MCF 10A (cell line): ENCODE measurements at places on chromosomes 7 and 10. TPM values are rescaled to one million over a fixed set of nuclear protein-coding genes. Genes with fewer than 3 reads are reported as not detected.
A peak's percentile ranks its signal among the peaks of the same experiment; 100 is the strongest.

The FAM25G gene
- total RNA-seq: not detected in 2 replicates

- DNase-seq: no peak
- H3K4me3 ChIP-seq: no peak overlapping the region
- no peaks in the 10 kb centered on the region for H3K36me3 ChIP-seq
- H3K27ac ChIP-seq: no peak overlapping the region
- H3K27me3 ChIP-seq: no peaks in the 10 kb centered on the region
- peaks cover 8% of the 10 kb centered on the region for H3K4me1 ChIP-seq
Observed at GRCh38 chr10:76397181-76398042, 966.0 kb downstream of the LRMDA start.

GRCh38 chr7:4878336-4879335, 4.9 kb downstream of the RADIL start:
- no peak overlapping the region for H3K4me3 ChIP-seq
- DNase-seq: no peak
- H3K27me3 ChIP-seq: peaks cover 13% of the 10 kb centered on the region

DNA sequence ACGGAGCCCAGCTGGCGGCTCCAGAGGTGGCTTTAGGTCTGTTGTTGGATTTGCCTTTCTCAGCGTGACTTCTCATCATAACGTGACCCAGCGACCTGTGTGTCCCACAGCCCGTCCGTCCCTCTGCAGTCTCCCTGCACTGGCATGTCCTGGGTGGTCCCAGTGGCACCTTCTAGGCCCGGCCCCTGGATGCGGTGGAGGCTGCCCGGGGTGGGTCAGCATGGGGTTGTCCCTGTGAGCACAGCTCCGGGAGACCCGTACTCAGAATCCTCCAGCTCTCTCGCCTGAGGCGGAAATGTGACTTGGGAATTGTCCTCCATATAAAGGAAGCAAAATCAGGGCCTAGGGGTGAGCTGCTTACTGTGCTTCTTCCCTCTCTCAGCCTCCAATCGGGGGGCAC, 25.6 kb upstream of the AP5Z1 start:
- H3K27ac ChIP-seq: no peak overlapping the region
- H3K27me3 ChIP-seq: no peaks in the 10 kb centered on the region
- DNase-seq: no peak

DNA sequence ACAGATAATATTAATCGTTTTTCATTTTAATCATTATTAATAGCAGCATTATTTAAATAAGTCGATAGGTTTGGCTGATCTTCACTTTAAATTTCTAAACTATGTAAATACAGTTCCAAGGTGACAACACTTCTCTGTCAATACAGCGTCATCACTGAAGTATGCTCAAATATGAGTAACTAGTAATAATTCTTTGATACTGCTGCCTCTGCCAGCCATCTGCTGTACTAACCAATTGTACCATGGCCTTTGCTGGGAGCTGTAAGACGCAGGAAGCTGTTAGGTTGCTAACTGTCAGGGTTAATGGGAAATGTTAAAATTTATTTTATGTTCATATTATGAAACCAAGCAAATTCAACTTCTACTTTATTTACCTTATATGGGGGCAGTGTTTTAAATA, 1650.5 kb upstream of the LRRTM3 start:
- DNase-seq: no peak
- H3K36me3 ChIP-seq: no peaks in the 10 kb centered on the region
- no peaks in the 10 kb centered on the region for H3K27me3 ChIP-seq

The NCF1 gene
- total RNA-seq: not detected in 2 replicates

DNA sequence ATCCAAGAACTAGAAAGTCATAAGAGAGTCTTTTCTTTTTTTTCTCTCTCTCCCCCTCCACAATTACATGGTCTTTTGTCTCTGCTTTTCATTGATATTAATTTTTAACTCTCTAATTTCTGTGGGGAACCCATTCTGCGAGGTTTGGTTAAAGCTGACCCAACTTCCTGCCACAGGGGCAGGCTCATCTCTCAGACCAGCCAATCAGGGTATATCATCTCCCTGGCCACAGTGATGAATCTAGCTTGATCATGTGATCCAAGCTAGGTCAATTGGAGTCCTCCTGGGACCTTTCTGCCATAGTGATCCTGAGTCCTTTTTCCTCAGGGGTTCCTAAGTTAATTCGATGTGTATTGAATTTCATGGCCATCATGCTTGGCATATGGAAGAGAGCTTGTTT, 38.0 kb upstream of the TRUB1 start:
- H3K27ac ChIP-seq: no peak overlapping the region
- no peaks in the 10 kb centered on the region for H3K27me3 ChIP-seq
- DNase-seq: no peak
- H3K4me1 ChIP-seq: peaks cover 12% of the 10 kb centered on the region

DNA sequence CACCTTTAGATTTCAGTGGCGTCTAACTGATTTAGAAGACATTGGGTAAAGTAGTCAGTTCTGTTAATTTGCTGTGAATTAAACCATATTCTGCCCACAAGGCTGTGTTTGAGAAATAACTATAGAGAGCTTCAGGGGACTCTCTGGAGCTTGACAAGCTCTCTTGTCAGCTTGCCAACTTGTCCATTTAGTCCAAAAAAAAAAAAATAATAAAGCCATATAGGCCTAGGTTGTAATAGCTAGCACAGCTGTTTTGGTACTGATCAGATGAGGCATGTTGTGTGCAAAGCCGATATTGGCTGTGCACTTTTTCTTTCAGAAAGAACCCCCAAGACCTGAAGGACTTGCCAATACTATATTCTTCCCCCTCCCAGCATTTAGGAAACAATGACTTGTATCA, 20.2 kb upstream of the ZNF282 start:
- no peak overlapping the region for H3K27ac ChIP-seq
- DNase-seq: no peak
- H3K4me3 ChIP-seq: no peak overlapping the region
- peaks cover 44% of the 10 kb centered on the region for H3K36me3 ChIP-seq
- H3K27me3 ChIP-seq: no peaks in the 10 kb centered on the region

DNA sequence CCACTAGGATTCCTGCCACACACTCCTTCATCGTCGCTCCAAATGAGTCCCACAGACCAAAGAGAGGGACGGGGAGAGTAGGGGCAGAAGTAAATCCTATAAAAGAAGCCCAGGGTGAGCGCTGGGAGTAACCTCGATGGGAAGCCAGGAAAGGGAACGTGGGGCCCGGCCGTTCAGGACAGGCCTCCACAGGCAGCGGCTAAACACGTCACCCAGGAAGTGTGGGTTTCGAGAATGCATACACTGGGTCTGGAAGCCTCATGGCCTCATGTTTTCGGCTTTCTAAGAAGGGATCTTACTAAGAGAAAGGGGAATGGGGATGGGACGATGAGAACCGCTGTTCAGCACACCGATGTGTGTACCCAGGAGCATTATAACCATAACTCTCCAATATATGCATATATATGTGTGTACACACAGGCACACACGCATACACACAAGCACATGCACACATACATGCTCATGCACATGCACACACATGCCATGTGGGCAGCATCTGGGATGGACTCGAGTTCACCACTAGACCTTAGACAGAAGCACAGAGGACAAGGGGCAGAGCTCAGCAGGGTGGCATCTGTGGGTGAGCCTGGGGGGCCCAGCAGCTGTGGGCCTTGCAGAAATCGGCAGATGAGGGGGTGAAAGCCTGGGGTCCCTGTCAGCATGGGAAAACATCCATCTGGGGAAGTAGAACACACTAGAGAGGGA, 14.8 kb upstream of the CNPY1 start:
- H3K4me3 ChIP-seq: no peak overlapping the region
- DNase-seq: no peak
- no peaks in the 10 kb centered on the region for H3K27me3 ChIP-seq
- H3K4me1 ChIP-seq: no peaks in the 10 kb centered on the region

The ADD3 gene
- 11.2 and 14.5 TPM in 2 replicates for total RNA-seq

The IKZF1 gene
- total RNA-seq: not detected in 2 replicates

The BEND7 gene
- total RNA-seq: 12.4 and 17.2 TPM in 2 replicates

GRCh38 chr7:17037356-17037755, 155.6 kb upstream of the AGR3 start:
- DNase-seq: no peak
- H3K27me3 ChIP-seq: no peaks in the 10 kb centered on the region
- no peak overlapping the region for H3K4me3 ChIP-seq
- no peaks in the 10 kb centered on the region for H3K36me3 ChIP-seq

- no peak overlapping the region for H3K4me3 ChIP-seq
- no peak for DNase-seq
- peaks cover 37% of the 10 kb centered on the region for H3K27me3 ChIP-seq
- no peaks in the 10 kb centered on the region for H3K36me3 ChIP-seq
Observed at GRCh38 chr7:146654048-146654447, 537.4 kb downstream of the CNTNAP2 start.

DNA sequence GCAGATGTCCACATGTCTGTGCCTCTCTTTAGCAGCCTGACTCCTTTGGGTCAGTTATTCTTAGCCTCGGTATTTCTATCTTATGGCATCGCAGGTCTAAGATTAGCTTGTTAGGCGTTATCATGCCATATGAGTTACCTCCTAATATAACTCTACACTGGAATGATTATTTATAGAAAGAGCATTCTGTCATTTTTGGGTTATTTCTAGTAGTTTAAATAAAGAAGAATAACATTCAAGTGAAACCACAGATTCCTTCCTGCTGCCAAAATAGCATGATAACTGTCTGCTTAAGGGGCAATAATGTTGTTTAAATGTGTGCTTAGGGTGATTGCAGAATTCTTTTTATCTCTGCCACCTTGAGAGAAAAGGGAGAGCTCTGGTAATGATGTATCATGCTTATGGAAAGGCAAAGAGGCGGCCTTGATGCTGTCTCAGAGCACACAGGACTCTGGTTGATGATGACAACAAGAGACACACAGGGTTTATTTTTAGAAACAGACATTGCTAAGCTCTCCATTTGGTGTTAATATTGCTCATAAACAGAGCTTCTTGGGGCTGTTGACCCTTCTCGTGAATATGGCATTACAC, 10.4 kb downstream of the HDAC9 start:
- no peak overlapping the region for H3K4me3 ChIP-seq
- H3K27me3 ChIP-seq: no peaks in the 10 kb centered on the region
- no peaks in the 10 kb centered on the region for H3K36me3 ChIP-seq
- no peak overlapping the region for H3K27ac ChIP-seq
- DNase-seq: no peak

DNA sequence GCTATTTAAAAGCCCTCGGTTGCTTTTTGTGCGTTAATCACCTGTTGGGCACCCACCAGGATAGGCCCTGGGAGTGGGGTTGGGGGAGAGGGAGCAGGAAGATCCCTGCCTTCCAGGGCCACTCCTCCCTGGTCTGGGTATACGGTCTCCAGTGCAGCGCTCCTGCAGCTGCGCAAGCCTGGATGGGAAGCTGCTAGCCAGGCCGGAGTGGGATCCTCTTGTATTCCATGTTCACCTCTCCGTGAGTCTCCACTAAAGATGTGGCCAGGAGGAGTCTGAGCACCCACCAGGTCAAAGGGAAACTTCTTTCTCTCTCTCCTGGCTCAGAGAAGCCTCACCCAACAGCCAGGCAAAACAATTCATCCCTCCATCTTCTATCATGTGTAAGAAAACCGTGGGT, 78.8 kb upstream of the ANLN start:
- H3K27ac ChIP-seq: no peak overlapping the region
- no peak overlapping the region for H3K4me3 ChIP-seq
- no peaks in the 10 kb centered on the region for H3K27me3 ChIP-seq
- H3K4me1 ChIP-seq: peaks cover 11% of the 10 kb centered on the region

DNA sequence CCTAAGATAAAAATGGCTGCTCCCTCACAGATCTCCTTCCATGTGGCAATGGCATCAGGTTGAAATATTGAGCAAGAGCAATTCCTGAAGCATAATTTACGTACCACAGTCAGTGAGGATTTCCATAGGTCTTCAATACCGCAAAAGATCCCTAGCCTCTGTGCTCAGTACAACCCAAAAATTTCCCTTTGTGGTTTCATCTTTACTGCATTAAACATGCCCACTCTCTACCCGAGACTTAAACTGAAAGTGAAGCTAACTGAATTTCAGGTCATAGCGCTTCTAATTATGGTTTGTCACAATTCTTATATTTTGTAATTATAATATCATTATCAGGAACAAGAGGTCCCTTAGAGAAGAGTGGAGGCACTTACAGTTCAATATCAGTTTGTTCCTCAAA, 1071.1 kb downstream of the XPNPEP1 start:
- no peaks in the 10 kb centered on the region for H3K36me3 ChIP-seq
- H3K4me1 ChIP-seq: no peaks in the 10 kb centered on the region
- H3K4me3 ChIP-seq: no peak overlapping the region
- H3K27me3 ChIP-seq: no peaks in the 10 kb centered on the region

DNA sequence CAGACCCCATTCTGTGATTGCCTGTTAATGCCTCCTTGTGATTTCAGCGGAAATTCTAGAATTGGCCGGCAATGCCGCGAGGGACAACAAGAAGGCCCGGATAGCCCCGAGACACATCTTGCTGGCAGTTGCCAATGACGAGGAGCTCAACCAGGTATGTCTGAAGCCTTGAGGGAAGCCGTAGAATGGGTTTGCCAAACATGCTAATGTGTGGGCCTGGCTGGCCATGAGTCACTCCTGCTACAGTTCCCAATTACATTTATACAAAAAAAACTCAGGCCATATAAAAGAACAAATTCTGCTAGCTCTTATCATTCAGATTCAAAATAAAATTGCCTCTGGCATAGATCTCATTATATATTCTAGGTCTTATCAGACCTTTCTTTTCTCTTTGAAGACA, 37.4 kb downstream of the MACROH2A2 start:
- no peaks in the 10 kb centered on the region for H3K4me1 ChIP-seq
- H3K27ac ChIP-seq: no peak overlapping the region
- no peak overlapping the region for H3K4me3 ChIP-seq
- peaks cover 33% of the 10 kb centered on the region for H3K36me3 ChIP-seq
- H3K27me3 ChIP-seq: no peaks in the 10 kb centered on the region

DNA sequence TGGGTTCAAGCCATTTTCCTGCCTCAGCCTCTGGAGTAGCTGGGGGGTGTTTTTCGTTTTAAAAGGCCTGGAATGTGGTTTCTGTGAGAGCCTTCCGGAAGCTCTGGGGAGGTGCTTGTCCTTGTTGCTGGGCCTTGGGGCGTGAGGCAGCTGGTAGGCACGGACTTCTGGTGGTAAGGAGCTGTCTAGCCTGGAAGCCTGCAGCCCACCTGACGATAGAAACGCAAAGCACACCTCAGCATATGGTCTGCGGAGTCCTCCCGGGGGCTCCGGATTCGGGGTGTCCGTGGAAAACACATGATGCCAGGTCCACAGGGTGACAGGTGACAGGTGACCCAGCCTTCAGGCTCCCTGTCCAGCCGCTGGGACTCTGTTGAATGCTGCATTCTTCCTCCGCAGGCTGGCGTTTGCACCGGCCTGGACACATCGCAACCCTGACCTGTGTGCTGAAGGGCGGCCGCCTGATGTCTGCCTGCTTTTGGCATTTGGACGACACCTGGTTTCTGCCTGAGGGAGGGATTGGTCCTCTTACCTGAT, 37.3 kb downstream of the INPP5A start:
- peaks cover 6% of the 10 kb centered on the region for H3K4me1 ChIP-seq
- no peak overlapping the region for H3K27ac ChIP-seq
- peaks cover 7% of the 10 kb centered on the region for H3K36me3 ChIP-seq

- H3K36me3 ChIP-seq: no peaks in the 10 kb centered on the region
- no peak overlapping the region for H3K27ac ChIP-seq
- no peak overlapping the region for H3K4me3 ChIP-seq
- H3K27me3 ChIP-seq: peaks cover 85% of the 10 kb centered on the region
- no peak for DNase-seq
Observed at GRCh38 chr7:88758381-88759229, 895 bp upstream of the ZNF804B start.

- H3K4me1 ChIP-seq: peaks cover 10% of the 10 kb centered on the region
- H3K4me3 ChIP-seq: no peak overlapping the region
- no peaks in the 10 kb centered on the region for H3K36me3 ChIP-seq
- no peak for DNase-seq
Observed at GRCh38 chr10:103681617-103682399, 173.6 kb downstream of the SH3PXD2A start.

The MOGAT3 gene
- not detected in 2 replicates for total RNA-seq

GRCh38 chr10:65291286-65291685, 1634.5 kb upstream of the LRRTM3 start:
- no peaks in the 10 kb centered on the region for H3K36me3 ChIP-seq
- no peaks in the 10 kb centered on the region for H3K27me3 ChIP-seq
- DNase-seq: peak; percentile 1
- H3K4me3 ChIP-seq: no peak overlapping the region
- H3K27ac ChIP-seq: no peak overlapping the region
- H3K4me1 ChIP-seq: no peaks in the 10 kb centered on the region

The XRCC2 gene
- 4.1 and 5.2 TPM in 2 replicates for total RNA-seq
